Activated CD8-positive, alpha-beta memory T cell treated with anti-CD3 and anti-CD28 coated beads for 1 hour (primary cell): ENCODE measurements at places on chromosomes 1 and 21.

GRCh38 chr1:117128323-117129079, 7.0 kb upstream of the TRIM45 start:
- DNase-seq: no peak

DNA sequence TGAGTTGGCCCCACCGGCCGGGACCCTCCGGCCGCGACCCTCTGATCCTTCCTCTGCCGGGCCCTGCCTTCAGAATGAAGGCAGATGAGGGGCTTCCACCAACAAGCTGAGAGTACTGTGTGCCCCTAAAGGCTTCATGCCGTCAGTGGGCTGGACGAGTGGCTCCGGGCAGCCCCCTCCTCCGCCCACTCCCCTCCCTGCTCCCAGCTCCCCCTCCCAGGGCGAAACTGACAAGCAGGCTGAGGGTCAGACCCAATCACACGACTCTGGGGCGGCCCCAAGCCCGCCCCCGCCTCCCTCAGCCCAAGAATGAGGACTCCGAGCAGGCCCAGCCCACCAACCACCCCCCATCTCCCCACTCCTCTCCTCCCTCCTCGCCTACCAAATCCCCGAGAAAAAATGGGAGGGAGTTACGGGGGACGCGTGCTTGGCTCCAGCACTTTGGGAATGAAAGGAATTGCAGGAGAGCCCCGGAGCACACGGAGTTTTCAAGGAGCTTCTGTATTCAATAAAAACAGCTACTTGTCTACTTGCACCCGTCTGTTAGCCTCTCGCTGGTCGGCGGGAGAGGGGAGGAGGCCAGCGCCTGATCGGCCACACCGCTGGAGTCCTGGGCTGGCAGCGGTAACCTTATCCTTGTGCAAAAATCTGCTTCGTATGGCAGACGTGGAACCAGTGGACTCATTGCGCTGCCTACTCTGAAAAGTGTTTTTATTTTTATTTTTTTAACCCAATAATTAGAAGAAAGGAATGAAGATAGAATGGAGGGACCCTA, at the start of gene COL11A1:
Gene COL11A1 (minus strand): TSS at position 147 of the 775 bp plus-strand sequence. CDS start 344 bp downstream, outside the sequence.
- no peak for DNase-seq

DNA sequence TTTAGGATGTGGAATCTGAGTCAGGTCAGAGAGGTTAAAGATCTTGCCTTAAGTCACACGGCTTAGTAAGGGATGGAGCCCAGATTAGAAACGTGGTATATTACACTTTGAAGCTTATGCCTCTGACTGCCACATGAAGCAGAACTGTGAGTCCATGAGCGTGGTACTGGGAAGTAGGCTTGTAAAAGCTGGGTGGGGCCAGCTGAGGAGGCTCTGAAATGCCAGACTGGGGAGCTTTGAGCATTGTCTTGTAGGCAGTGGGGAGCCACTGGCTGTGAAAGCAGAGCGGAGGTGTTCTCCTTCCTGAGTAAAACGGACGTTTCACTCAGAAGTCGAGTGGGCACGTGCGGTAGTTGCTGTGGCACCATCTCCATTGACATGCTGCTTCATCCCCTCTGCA, 72.6 kb upstream of the USP24 start:
- DNase-seq: no peak

DNA sequence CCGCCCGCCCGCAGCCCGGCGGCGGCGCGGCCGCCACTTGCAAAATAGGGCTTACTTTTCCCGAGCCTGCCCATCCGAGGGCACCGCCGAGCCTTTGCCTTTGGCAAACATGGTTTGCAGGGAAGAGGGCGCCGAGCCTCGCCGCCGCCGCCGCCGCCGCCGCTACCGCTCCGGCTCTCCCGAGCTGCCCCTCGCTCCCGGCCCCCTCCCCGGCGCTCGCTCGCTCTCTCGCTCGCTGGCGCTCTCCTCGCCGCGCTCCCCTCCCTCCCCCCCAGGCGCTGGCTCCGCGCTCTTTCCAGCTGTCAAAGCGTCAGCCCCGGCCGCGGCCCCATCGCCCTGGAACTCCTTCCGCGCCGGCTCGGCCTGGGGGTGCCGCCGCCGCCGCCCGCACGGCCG, 298 bp downstream of the SSBP3 start:
- no peak for DNase-seq

DNA sequence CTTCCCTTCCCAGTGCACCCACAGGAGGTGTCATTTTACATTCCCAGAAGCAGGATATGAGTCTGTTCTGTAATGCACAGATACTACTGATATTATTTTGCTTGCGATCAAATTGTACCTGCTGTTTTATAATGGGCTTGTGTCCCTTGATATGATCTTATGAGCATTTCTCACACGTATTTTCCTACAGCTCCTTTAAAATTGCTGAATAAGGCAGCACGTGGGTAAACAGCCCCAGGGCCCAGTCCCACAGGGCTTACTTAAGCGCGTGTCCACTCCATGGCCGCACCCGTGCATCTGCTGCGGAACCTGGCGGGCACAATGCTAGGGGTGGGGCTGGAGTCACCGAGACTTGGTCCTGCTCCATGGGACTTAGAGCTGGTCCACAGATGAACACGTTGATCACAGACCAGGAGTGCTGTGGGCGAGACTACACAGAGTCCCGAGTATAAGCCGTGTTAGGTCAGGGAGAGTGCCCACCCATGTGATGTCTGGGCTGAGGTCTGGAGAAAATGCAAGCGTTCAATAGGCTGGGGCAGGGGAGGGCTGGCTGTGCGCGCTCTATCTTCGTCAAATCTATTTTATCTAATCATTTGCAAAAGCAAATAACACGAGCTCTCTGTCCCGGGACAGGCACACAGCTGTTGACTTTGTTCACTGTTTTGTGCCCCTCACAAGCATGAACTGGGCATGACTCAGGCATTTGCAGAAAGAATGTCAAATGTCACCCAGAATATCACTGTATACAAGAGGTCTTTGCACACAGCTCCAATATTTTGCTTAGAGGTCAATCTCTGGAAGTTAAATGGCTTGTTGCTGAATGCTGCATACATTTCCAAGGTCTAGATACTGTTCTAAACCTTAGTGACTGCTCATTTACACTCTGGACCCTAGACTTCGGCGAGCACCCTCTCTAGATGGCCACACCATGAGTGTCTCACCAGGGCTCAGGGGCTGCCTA, 119.3 kb downstream of the CRYAA start:
- DNase-seq: no peak

- peak; percentile 50 for DNase-seq
These were observed 9.0 kb downstream of the NPPA start for GRCh38 chr1:11838349-11839272.

- DNase-seq: no peak
These were observed 168.1 kb downstream of the AMY1C start for GRCh38 chr1:103917795-103918194.

GRCh38 chr1:241821363-241821762, 26.6 kb upstream of the EXO1 start:
- no peak for DNase-seq

DNA sequence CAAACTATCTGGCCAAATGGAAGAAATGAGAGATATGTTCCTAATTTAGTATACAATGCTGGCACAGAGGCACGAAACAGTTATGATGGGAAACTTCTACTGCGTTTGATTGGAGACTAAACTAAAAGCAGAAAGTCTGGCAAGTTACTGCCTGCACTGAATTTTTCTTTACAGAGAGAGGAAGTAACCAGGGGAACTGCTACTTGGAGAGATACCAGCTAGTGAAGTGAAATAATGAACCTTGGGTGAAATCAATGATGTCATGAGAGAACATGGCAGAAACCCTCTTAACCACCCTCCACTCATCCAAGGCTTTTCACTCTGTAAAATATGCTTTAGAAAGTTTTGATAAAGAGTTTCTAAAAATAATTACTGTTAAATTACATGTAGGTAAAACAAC, 29.3 kb downstream of the NIBAN1 start:
- DNase-seq: no peak

DNA sequence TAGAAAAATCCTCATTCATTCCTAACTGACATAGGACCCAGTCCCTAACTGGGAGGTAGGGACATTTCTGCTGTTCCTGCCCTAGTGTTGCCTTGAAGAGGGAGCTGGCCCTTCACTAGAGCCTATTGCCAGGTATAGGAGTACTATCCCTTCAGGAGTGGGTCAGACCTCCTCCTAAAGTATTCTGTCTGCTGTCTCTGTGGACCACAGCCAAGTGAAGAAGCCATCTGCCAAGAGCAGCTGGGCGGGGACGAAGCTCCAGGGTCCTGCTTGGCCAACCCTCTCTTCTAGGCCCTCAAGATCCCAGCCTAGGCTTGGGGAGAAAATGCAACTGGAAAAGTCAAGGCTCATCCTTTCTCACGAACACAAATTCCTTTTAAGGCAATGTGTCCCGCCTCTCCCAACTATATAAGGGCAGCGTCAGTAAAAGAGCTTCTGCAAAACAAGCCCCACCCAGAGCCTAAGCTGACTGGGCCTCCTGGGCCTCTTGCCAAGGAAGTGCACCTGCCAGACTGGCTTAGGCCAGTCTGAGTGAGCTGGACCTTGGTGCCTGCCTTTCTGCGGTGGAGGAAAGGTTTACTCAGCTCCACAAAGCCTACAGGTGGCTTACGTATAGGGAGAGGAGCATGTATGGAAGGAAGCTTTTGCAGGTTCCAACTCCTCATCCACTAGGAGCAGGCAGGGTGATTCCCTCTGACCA, 638 bp upstream of the TUFT1 start:
- DNase-seq: no peak

GRCh38 chr1:42931108-42931539, 27.5 kb downstream of the SLC2A1 start:
- no peak for DNase-seq

- DNase-seq: no peak
These were observed 229.0 kb downstream of the SRGAP2C start for GRCh38 chr1:121413821-121414220.

GRCh38 chr1:78464449-78464891, 26.3 kb upstream of the PTGFR start:
- no peak for DNase-seq

DNA sequence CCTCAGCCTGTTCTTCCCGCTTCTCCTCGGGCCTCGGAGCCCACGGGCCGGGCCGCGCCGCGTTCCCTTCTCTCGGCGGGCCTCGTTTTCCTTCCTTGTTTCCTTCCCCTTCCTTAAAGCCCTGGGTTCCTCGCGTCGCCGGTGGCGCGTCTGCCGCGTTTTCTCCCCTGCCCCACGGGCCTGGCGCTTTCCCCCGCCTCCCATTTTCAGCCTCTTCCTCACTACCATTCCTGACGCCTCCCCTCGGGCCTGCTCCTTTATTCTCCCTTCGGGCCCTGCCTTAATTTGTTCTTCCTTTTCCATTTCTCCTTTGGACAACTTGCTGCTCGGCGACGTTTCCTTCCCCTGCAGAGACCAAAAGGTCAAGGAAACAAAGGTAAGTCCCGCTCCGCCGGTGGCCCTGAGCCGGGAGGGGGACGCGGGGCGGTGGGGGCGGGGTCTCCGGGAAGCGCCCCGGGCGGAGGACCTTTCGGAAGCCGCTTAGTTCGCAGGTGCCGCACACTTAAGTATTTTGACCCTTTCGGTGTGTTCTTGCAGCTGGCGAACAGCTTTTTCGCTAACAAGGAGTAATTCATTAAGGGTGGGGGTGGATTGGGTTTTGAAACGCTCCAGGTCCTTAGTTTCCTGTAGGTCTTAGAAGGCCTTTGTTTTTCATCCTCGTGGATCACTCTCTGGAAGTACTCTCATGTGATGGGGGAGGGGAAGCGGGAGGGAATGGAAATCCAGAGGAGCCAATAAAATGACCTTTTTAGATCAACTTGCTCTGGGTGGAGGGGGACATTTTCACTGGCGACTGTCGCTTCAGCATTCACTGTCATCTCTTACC, 780 bp downstream of the YTHDF2 start:
- peak; percentile 16 for DNase-seq

DNA sequence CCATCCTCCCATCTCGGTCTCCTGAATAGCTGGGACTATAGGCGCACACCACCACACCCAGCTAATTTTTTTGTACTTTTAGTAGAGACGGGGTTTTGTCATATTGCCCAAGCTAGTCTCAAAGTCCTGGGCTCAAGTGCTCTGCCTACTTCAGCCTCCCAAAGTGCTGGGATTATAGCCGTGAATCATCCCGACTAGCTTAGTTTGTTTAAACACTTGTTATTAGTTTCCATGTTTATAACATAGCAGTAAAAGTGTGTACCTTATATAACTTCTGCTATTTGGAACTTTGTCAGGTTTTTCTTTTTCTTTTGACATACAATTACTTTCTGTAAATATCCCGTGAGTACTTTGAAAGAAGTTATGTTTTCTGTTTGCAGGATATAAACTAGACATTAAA, 60.6 kb upstream of the C1orf21 start:
- DNase-seq: no peak

DNA sequence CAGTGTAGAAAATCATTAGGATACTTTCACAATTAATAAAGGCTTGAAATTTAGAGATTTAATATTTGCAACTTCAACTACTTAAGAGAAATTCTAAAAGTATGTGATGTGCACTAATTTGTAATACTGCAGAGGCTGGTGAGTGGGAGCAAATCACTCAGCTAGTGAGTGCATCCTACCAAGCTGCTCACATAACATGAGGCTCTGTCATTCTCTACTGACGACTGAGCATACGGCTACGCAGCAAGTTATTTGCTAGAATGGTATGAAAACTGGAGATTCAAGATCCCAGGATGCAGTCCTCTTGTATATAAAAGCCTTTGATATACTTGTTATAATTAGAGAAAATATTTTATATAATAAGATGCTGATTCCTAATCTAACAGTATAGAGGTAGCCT, 90.1 kb downstream of the ATP1B1 start:
- no peak for DNase-seq

GRCh38 chr1:201883786-201884185, 4.9 kb upstream of the SHISA4 start:
- DNase-seq: no peak

DNA sequence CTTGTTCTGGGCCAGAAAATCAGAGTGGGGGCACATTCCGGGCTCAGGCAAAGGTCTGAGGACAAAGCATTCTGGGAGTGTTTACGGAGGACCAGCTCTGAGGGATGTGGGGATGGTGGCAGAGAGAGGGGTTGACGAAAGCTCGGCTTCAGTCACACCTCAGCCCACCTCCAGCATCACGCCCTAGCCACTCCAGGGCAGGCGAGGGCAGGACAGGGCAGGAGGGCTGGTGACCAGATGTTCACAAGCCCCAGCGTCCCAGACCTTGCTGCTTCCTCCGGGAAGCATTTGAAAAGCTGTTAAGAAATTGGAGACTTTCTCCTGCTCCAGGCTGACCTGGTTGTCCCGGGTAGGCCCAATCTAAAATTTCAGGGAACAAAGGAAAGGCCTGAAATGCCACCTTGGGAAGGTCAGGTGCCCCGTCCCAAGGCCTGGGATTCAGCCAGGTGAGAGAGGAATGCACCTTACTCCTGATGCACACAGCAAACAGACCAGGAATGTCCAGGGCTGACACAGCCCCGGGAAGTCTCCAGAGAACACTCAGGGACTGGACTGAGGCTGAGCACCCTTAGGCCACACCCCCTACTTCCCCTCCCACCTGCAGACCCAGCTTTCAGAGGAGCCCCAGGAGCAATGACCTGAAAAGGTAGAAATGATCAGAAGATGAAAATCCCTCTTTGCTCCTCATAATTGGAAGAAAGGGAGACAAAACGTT, 71.9 kb upstream of the KLHDC7A start:
- no peak for DNase-seq
